Left lung (tissue), 14 donors: ENCODE measurements at places on chromosomes 16 and 17. TPM values are rescaled to one million over a fixed set of nuclear protein-coding genes. Genes with fewer than 3 reads are reported as not detected.

- DNase-seq: no peak
Measured at GRCh38 chr17:57772774-57773173, 27.7 kb upstream of the CCDC182 start.

DNA sequence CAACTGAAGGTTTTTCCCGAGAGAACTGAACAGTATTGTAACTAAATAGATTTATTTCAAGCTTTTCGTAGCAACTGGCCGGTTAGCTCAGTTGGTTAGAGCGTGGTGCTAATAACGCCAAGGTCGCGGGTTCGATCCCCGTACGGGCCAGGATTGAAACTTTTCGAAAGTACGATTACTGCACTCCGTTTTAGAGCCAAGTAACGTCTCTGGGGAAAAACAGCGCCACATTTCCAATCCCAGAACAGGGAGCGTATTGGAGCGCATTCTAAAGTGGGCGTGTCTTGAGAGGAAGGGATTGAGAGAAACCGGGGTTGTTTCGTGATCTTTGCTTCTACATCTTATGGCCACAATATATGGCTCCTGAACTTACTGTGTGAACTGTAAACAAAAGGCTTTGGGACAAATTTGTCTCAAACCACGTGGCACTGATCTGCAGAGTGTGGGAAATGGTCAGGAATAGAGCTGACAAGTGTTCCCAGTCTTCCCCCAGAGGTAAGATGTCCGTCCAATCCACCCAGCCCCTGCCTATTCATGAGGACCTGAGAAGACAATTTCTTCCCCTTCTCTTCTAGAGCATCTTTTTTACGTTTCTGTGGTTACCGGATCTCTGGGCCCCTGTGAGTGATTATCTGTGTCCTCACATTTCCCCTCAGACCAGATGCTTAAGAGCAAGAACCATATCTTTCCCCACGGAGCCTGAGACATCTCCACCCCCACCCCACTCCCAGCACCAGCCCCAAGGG is 2.3 kb downstream of the BORCS6 start:
- peak; percentile 95 for DNase-seq

DNA sequence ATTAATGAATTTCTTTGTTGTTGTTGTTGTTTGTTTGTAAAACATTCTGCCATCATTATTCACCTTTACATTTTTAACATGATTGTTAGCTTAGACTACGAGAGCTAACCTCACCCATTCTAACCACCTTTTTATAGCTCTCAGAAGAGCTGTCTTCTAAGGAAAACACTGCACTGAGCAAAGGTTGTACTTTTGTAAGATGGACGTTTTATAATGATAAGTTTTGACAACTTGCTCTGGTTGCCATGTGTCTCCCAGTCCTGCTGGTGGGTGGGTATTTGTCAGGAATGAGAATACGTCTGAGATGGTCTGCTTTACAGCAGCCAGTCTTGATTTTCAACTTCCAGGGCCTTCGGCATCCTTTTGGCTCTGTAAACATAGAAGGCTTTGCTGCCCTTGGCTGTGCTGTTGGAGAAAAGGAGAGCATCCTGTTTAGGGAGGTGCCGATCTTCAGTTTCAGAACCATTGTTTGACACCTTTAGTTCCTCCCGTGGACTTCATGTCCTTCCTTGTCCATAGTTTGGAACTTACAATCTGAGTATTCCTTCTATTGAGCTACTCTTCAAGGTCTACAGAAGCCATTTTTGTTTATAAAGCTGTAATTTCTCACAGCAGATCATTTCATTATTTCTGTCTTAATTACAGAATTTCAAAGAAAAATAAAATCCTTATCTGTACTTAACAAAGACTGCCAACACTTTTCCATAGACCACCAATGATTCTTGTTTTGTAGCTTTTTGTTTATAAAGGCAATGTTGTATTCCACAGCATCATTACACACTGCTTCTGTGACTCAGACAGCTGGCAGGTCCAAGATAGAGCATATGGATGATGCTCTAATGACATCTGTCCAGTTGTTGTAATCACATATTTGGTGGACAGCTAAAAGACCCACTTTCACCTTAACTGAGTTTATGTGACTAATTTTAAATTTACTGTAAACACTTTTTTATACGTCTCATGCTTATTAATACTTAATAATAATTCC is 270.1 kb upstream of the TBX2 start:
- DNase-seq: no peak

- DNase-seq: no peak
Measured at GRCh38 chr17:9467518-9467917, 108.1 kb downstream of the STX8 start.

DNA sequence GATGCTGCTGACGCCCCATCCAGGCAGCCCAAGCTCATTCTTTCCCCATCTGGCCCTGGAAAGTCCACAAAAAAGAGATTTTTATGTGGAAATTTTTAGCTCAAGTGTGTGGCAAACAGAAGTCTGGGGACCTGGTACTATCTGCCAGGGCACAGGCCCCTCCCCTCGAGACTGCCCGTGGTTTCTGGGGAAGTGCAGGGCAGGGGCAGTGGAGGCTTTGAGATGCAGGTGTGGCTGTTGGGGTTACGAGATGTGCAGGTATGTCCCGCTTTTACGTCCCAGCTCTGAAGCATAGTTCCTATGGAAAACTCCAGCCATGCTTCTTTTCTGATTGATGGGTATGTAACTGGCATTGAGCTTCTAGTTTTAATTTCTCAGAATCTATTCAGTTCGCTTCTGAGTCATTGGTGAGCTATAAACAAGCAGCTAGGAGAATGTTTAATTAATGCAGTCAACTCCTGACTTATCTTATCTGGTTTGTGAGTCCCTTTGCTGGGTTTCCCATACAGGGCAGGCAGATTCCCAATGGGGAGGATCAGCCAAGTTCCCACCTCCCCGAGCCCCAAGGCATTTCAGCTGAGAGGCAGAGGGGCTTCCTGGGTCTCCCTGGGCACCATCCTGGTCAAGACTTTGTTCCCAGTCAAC is 16.2 kb downstream of the TBX4 start:
- DNase-seq: no peak

DNA sequence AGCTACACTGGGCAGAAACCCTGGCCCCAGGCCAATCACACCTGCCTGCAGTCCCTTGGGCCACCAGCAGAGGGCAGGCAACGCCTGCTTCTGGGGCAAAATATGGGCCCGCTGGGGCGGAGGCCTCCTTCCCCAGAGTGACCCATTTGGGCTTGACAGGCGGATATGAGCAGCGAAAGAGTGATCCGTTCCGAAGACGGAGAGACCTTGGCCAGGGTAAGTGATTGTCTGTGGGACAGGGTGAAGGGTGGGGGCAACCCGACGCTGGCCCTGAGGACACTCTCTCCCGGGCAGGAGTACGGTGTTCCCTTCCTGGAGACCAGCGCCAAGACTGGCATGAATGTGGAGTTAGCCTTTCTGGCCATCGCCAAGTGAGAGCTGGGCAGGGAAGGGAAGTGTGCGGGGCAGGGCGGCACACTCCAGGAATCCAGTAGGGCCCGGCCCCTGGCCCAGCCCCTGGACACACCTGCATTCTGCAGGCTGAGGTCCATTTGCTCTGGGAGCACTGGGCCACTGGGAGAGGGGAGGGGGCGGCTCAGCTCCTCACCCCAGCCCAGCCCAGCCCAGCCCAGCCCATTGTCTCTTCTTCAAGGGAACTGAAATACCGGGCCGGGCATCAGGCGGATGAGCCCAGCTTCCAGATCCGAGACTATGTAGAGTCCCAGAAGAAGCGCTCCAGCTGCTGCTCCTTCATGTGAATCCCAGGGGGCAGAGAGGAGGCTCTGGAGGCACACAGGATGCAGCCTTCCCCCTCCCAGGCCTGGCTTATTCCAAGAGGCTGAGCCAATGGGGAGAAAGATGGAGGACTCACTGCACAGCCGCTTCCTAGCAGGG is 3.5 kb upstream of the NHERF1 start:
- DNase-seq: no peak

DNA sequence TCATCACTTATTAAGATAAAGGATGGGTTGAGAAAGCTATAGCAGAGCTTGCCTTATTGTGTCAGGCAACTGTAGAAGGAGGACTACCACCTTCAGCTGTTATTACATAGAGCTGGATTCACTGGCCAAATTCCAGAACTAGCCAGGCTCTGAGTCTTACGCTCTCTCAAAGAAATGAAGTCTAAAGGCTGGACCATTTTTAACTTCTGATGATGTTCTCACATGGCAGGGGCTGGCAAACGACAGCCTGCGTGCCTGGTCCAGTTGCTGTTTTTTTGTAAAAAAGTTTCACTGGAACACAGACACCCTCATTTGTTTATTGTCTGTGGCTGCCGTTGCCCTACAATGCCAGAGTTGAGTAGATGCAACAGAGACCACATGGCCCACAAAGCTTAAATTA is 21.2 kb downstream of the TRAF4 start:
- no peak for DNase-seq

GRCh38 chr16:30526137-30526822 is at the start of gene ZNF768:
TSS of gene ZNF768 (minus strand) at chr16:30526566. CDS start at chr16:30526413, 153 bp downstream.
- DNase-seq: no peak

GRCh38 chr16:31458073-31458843 is 1.0 kb upstream of the ARMC5 start:
- no peak for DNase-seq

GRCh38 chr17:78431692-78431958 is 53.2 kb downstream of the PGS1 start:
- peak; percentile 45 for DNase-seq

DNA sequence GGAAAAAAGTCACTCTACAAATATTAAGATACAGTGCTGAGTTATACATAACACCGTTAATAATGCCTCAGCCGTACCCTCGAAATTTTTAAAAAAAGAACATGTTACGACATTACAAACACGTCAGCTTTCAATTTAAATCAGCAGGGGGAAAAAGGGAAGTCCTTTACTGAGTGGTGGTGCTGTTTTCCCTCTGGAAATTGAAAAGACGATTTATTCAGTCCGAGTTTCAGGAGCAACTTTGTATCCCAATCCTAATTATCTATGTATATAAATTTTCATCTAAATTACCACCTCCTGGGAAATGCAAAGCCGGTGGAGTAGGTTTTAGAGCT is 1.3 kb downstream of the NETO2 start:
- DNase-seq: no peak

DNA sequence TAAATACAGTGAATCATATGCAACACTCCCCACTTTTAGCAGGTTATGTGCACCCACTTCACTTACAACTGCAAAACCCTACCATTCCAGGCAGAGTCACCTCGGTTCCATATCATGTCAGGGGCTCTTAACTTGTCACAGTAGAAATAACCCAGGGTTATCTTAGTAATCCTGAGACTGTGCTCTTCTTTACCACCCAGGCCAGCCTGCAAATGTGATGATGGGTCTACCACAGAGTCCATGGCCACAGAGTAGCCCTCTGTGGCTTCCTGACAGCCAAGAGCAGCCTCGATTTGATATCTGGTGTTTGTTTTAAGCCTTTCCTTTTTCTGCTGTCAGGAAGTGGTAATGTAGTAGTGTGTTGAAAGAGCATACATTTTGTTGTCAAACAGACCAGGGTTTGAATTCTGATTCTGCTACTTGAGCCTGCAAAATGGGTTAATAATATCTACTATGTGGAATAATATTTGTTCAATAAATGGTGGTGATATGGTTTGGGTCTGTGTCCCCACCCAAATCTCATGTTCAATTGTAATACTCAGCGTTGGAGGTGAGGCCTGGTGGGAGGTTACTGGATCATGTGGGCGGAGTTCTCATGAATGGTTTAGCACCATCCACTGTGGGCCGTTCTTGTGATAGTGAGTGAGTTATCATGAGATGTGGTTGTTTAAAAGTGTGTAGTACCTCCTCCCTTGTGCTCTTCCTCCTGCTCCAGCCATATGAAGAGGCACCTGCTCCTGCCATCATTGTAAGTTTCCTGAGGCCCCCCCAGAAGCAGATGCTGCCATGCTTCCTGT is 416.5 kb downstream of the UTP18 start:
- no peak for DNase-seq

DNA sequence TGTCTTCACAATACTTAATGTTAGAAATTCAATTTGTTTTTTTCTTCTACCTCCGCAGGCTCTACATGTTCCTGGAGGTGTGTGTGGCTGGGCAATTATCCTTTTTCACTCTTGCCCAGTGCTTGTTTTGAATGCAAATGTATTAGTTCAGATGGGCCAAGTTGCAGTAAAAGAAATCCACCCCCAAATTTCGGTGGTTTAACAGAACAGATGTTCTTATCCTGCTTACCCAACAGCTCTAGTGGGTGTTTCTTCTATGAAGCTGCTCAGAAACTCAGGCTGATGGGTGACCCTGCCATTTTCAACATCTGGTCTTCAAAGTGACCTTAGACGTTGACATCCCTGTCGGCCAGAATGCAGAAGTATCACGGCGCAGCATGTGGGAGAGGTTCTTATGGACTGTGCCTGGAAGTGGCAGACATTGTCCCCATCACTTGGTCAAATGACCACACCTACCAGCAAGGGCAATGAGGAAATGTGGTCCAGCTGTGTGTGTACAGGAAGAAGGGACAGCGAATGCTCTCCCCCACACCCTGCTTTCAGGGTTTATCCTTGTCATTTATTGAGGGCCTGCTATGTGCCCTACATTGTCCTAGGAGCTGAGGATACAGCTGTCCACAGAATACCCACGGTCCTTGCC is 157.3 kb downstream of the CDH13 start:
- DNase-seq: no peak

Gene PTX4
- not detected for total RNA-seq

Gene RNF166
- total RNA-seq: 54.0 TPM

Gene MEIOB
- total RNA-seq: not detected

Gene NPIPA8
- total RNA-seq: 0.87 TPM

Gene C16orf54
- 3.3 TPM for total RNA-seq

Gene SEC14L5
- 0.76 TPM for total RNA-seq

Gene XYLT2
- total RNA-seq: 24.3 TPM

Gene AANAT
- total RNA-seq: not detected

Gene ZNF594
- 7.1 TPM for total RNA-seq

Gene GPATCH8
- total RNA-seq: 34.0 TPM

Gene MT1A
- total RNA-seq: 24.1 TPM
